Fibroblast of the conjunctiva (primary cell): ENCODE measurements at places on chromosomes 5 and 9.

DNA sequence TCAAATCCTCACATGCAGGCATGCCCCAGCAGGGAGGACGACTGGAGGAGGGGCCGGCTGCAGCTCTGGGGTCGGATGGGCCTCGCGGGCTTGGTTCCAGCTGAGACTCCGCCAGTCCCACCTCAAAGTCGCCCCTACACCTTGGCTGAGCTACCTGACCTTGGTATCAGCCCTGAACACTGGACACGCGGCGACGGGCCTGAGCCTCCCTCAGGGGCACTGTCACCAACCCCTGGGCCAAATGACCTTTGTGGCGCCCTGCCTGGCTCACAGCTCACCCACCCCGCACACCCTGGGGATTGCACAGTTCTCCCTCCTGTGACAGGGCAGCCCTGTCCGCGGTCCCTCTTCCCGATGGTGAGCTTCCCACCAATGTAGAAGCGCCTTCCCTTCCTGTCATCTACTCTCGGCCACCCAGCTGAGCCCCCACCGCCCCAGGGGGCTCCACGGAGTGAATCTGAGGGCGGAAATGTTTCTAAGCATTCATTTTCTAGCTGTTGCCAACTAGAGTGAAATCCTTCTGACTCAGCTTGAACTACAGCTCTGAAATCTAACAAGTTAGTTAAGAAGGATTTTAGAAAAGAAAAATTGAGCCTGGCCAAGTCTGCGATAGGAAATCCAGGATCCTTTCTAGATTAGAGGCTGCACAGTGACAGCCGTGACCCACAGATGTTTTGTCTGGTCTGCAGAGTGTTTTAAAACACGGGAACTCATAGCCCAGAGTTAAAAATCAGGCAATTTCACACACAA is 138.9 kb upstream of the PHYKPL start:
- DNase-seq = peak; percentile 6

DNA sequence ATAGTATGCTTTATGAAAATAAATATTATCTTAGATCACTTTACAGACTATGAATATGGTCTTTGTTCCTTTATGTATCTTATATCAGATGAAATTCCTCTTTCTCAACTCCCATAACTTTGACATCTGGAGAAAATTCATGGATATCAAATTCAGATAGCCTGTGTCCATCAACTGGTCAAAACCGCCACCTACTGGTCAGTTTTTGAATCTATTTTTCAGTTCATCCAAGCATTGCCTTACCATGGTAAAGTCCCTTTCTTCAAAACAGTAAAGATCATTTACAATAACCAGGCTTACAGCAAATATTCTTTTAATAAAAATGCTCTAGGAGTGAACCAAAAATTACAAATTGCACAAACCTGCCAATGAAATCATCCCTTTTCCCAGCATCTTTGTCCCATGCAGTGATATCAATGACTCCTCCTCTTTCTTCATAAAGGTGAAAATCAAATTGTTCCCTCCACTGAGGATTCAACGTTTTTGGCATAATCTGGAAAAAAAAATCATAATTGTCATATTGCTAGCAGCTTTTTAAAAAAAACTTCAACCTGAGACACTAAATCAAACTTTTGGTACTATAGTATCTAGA is 290.5 kb downstream of the SLF1 start:
- DNase-seq = peak; percentile 40

DNA sequence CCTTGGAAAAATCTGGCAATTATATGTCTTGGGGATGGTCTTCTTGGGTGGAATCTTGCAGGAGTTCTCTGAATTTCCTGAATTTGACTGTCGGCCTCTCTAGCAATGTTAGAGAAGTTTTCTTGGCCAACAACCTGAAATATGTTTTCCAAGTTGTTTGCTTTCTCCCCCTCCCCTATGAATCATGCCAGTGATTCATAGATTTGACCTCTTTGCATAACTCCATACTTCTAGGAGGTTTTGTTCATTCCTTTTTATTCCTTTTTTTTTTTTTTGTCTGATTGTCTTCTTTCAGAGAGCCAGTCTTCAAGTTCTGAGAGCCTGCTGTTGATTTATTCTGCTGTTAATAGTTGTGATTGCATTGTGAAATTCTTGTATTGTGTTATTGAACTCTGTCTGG is 56.7 kb upstream of the SLC44A1 start:
- peak; percentile 77 for DNase-seq

DNA sequence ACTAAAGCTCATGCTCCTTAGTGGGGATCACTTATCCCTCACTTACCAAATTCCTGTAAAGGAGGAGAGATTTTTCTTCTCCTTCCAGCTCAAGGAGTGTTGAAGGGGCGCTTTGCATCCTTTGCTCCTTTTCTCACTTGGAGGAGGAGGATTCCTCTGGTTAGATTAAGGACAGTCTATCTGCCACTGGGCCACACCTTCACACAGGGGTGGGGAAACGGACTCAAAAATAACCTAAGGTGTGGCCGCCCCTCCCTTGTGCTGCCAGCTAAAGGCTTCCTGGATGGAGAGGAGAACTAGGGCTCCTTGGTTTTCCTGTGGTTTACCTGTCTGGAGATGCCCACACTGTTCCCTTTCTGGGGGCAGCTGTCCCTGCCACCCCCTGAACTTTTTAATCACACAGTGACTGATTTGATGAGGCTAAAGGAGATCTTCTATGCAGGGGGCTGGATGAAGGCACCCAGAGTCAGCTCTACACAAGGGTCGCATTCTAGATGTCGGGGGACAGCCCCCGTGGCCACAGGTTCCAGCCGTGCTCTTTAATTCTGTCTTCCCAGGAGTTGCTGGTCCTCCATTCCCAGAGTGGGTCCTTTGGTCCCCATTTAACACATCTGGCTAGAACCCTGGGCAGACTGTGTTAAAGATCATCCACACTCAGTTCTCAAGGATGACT is 14.4 kb downstream of the GLRX start:
- DNase-seq = no peak

DNA sequence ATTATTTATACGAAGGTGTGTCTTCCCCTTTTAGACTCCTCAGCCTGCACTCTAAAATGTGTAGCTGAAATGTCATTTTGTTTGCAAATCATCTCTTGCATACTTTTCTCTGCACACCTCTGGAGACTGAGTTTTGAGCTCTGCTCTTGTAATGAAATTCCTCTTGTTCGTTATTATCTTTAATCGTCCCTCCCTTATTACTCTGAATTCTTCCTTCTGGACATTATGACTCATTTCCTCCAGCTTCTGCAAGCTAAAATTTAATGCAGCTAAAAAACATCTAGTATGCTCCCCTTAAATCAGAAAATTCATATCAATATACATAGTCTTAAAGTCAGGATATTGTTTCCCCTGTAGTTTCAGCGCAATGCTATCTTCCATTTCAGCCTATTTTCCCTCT is 13.5 kb downstream of the ISL1 start:
- no peak for DNase-seq

DNA sequence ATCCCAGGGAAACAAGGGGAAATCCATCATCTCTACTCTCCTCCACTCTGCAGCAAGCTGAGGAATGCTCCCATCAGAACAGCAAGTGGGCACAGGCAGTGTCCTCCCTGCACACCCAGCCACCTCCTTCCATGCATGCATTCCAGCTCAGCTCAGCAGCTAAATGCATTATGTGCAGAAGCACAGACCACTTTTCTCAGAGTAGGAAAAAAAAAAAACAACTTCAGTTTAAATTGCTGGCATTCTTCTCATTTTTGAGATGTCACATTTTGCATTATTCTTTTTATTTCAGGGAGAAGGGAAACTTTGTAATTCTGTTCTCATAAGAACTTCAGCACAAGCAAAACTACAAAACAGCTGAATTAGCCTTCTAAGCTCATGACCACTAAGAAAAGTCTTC is 312.2 kb downstream of the SEMA5A start:
- no peak for DNase-seq

DNA sequence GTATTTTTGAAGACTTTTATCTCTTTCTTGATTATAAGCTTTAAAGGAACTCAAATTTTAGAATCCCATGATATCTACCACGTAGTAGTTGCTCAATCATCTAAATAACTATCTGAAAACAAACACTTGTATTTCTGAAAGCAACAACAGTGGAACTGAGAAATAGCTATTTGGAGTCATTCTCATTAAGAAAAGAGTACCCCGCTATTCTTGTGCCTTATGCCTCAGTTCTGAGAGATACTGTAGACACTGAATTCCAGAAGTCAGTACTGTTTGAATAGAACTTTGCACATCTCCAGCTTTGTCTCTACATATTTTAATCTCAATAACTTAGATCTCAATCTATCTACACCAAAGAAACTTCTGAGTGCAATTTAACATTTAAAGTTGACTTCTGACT is 11.4 kb downstream of the CHD1 start:
- no peak for DNase-seq
